ENCODE measurements at places on chromosomes 12 and 14.

DNA sequence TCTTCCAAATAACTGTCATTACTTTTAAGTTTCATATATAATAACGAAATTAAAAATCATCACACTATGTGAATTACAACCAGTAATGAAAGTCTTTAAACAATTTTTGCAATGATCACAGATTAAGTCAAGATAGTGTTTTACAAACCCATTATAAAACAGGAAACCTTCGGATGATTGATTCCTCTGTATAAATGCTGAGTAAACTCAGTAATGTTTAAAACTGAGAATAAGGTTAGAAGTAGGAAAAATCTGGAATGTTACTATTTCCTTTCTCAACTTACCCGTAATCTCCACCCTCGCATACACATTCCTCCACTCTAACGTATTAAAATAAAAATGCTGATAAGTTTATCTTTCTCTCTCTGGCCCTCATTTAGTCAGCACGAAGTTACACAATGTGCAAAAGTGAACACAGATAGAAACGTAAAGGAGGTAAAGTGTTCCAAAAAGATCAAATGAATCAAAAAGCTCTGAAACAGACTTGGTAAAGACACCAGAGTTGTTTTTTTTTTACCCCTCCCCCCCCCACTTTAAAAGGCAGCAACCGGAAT, 1.6 kb downstream of the ZFC3H1 start:
- no peak for DNase-seq

GRCh38 chr14:74568911-74569310, 43.1 kb downstream of the LTBP2 start:
- no peak for DNase-seq

GRCh38 chr12:30796891-30797371, 42.2 kb upstream of the CAPRIN2 start:
- no peak for DNase-seq

DNA sequence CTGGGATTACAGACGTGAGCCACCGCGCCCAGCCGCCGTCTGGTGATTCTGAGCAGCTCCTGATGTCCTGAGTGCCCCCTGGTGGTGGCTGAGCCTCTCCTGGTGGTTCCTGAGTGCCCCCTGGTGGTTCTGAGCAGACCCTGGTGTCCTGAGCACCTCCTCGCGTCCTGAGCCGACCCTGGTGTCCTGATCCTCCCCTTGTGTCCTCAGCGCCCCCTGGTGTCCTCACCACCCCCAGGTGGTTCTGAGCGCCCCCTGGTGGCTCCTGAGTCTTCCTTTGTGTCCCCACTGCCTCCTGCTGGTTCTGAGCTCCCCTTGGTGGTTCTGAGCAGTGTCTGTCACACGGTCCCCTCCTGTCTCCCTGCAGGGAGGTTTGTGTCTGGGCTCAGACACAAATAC, 1304.9 kb downstream of the TMEM121 start:
- no peak for DNase-seq

DNA sequence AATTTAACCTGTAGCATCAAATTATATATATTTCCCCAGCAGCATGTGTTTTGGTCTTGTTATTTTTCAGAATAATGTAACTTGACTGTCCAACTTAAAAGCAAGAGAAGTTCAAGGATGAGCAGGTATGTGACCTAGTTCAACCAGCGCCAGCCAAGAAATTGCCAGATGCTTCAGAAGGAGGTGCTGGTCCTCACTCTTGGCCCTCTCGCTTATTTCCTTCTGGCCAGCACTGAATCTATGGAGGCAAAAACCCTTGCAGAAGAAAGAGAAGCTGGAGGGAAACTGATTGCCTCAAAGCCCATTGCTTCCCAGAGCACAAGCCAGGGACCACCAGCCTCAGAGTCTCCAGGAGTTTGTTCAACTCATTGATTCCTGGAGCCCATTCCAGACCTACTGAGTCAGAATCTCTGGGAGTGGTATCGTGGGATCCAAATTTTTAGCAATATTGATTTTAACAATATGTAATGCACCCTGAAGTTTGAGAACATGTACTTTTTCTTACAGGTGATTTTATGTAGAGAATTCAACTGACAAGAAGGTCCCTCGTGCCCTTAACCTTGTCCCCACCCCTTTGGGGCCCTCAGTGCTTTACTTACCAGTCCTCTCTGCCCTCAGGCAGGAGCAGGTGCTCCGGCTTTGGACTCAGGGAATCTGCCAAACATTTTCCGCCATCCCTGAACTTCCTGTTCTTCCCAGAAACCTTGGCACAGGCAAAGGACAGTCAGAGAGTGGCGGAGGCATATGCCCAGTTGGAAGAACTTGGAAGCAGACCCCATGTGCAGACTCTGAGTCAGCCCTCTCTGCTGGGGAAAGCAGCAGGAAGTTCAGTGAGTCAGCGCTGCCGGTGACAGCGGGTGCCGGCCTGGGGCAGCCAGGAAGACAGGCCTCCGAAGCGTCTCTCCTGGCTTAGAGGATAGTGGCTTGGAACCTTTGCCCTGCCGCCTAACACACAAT, 10.4 kb downstream of the BEST3 start:
- DNase-seq = no peak

DNA sequence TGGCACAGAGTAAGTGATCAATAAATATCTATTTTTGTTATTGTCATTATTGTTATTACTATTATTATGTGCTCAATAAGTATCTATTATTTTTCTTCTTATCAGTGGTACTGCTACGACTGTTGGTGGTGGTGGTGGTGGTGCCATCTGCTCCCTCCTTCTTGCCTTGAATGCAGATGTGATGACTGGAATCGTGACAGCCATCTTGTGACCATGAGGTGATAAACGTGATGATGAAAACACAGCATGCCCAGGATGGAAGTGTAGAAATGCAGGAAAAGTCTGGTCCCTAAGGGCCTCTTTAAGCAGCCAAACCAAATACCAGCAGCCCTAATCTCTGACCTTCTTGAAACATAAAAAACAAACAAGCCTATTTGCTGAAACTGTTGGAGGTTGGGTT, 22.4 kb downstream of the SLC6A12 start:
- DNase-seq = no peak

- DNase-seq = no peak
Measured at GRCh38 chr12:123150275-123150743, 581 bp downstream of the PITPNM2 start.

DNA sequence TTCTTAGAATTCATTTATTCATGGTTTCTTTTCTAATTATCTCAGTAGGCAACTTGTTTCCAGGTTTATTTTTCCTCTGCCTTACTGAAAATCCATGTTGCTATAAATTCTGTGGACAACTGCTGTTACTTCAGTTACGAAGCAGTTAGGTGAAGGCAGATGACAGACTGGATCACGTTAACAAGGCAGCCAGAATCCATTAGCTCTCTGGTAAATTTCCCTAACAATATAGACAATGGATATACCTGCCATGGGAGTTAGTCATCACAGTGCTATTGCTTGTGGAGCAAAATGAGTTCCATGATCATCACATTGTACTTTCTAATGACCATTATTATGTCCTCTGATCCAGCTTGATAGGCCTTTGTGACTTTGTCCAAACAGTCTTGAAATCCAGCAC, 291.5 kb downstream of the NELL2 start:
- DNase-seq = no peak

DNA sequence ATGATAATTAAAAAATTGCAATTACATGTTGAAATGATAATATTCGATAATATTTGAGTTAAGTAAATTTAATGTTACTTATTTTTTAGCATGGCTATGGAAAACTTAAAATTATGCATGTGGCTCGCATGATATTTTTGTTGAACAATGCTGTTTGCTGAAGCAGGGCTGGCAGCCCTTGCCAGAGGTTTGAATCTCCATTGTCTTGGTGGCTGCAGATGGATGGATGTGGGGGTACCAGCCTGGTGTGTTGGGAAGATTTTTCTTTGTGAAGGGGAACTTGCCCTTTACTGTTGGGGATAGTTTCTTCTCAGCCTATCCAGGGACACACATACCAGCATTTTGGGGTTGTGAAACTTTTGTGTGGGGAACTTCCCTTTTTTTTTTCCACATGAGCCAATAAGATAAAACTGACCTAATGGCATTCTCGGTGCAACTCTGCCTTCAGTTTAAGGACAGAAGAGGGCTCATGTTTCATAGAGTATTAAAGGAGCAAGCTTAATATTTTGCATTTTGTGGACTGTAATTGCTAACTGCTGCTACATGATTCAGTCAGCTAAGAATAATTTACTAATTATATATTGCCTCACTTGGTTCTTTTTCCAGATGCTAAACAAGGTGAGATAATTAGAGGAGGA, 8.8 kb downstream of the RASSF3 start:
- DNase-seq = no peak

DNA sequence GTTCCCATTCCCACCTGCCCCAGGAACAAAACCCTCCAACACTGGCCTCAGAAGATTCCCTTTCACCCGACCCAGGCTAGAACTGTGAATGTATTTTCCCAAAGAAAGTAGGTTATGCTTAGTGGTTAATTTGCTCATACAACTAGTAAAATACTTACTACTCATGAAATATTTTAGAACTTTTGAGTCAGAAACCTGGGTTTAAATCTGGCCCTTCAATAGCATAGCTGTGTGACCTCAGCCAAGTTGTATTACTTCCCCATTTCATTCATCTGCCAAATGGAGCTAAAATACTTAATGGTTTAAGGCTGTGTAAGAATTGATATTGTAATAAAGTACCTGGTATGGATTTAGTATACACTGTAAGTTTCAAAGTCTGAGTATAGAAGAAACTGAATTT, 69.1 kb upstream of the DNM1L start:
- no peak for DNase-seq

DNA sequence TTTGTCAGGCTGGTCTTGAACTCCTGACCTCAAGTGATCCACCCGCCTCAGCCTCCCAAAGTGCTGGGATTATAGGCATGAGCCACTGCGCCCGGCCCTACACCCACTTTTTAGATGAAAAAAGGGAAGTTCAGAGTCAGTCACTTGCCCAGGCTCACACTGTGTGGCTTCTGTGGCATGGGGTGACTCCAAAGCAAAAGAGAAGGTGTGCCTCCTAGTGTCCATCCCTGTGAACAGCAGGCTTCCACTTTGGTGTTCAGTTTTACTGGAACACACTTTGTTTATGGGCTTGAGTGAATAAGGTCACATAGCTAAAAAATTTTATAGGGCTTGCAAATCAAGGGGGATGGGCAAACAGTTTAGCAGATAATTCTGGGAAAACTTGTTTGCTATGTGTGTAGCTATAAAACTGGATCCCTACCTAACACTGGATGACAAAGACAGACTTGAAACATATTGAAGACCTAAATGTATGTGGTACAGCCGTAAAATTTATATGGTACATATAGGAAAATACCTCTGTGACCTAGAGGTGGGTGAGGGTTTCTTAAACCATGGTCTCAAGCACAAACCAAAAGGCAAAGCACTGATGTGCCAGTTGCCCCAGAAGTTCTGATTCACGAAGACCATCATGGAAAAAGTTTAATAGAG, 54.9 kb downstream of the EID3 start:
- DNase-seq = no peak

GRCh38 chr14:59918824-59919569, 947 bp upstream of the LRRC9 start:
- no peak for DNase-seq

All from nucleus accumbens (tissue), 56 donors.